ENCODE measurements at places on chromosomes 7 and 10.

- DNase-seq, result no peak
Observed at GRCh38 chr7:37110660-37111424, 337.8 kb downstream of the ELMO1 start.

- no peak for DNase-seq
Observed at GRCh38 chr7:2048531-2048930, 184.2 kb downstream of the MAD1L1 start.

- DNase-seq, result peak; percentile 67
Observed at GRCh38 chr7:75931680-75932079, 16.7 kb downstream of the POR start.

- DNase-seq, result no peak
Observed at GRCh38 chr7:46576950-46577349, 655.9 kb upstream of the IGFBP3 start.

DNA sequence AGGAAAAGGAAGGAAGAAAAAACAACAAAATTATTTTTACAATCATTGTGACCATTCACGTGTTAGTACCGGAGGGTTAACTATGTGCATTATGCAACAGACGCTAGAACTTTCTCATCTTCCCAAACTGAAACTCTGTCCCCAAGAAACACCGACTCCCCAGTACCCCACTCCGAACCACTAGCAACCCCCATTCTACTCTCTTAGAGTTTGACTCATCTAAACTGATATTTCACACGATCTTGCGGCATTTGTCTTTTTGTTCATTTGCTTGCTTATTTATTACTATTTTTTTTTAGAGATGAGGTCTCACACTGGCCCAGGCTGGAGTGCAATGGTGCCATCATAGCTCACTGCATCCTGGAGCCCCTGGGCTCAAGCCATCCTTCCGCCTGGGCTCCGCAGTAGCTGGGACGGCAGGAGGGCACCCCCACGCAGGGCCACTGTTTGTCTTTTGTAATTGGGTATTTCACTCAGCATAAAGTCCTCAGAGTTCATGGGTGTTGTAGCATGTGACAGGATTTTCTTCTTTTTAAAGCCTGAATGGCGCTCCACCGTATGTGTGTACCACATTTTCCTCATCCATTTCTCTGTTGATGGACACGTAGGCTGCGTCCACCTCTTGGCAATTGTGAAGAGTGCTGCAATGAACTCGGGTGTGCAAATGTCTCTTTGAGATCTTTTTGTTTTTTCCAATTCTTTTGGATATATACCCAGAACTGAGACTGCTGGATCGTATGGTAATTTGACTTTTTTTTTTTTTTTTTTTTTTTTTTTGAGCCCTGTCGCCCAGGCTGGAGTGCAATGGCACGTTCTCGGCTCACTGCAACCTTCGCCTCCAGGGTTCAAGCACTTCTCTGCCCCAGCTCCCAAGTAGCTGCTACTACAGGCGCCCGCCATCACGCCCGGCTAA, 9.5 kb downstream of the MNX1 start:
- DNase-seq, result no peak

- no peak for DNase-seq
Observed at GRCh38 chr10:80700760-80701444, 163.2 kb downstream of the SH2D4B start.

GRCh38 chr10:43123361-43124093, 14.7 kb upstream of the CSGALNACT2 start:
- no peak for DNase-seq

GRCh38 chr10:130363051-130363450, 226.9 kb downstream of the GLRX3 start:
- DNase-seq, result no peak

- no peak for DNase-seq
Observed at GRCh38 chr7:43570688-43571365, 12.1 kb upstream of the STK17A start.

DNA sequence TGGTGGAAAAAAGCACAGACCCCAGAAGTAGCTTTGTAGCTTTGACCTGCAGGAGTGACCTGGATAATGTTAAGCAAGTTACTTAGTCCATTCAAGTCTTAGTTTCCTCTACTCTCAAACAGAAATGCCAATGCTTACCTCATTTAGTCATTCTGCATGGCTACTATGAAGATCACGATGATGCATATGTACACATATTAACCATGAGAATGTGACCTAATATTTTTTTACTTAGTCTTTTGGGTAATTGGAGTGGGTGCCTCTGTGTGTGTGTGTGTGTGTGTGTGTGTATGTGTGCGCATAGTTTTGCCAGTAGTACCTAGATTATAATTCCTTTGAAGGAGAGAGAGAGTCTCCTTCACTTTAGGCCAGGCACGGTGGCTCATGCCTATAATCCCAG, 95.8 kb downstream of the NRP1 start:
- DNase-seq, result no peak

- DNase-seq, result no peak
Observed at GRCh38 chr7:141359740-141360415, 191.3 kb upstream of the AGK start.

DNA sequence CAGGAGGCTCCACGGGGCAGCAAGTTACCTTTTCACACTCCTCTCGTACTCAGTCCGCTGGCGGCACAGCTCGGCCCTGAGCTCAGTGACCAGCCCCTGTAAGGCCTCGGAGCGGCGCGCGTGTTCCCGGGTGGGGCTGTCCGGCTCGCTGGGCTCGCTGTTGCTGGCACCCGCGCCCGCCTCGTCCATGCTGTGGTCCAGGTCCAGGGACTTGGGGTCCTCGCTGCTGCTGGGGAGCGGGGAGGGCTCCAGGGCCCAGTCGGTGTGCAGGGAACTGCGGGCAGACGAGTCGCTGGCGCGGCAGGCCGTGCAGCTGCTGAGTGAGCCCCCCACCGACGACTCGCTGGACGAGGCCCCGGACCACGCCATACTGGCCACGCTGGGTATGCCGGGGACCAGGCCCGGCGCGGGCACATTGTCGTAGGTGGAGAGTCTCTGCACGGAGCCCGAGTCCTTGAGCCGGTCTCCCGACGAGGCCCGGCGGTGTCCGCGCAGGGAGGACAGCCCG, 143.8 kb downstream of the MAPK8 start:
- no peak for DNase-seq

GRCh38 chr10:114301951-114302710, 63.1 kb downstream of the VWA2 start:
- no peak for DNase-seq

Data from NCI-H2029 treated with DMSO at 0.1 percent for 48 hours (cell line).